ENCODE measurements at places on chromosomes 11 and 22.

DNA sequence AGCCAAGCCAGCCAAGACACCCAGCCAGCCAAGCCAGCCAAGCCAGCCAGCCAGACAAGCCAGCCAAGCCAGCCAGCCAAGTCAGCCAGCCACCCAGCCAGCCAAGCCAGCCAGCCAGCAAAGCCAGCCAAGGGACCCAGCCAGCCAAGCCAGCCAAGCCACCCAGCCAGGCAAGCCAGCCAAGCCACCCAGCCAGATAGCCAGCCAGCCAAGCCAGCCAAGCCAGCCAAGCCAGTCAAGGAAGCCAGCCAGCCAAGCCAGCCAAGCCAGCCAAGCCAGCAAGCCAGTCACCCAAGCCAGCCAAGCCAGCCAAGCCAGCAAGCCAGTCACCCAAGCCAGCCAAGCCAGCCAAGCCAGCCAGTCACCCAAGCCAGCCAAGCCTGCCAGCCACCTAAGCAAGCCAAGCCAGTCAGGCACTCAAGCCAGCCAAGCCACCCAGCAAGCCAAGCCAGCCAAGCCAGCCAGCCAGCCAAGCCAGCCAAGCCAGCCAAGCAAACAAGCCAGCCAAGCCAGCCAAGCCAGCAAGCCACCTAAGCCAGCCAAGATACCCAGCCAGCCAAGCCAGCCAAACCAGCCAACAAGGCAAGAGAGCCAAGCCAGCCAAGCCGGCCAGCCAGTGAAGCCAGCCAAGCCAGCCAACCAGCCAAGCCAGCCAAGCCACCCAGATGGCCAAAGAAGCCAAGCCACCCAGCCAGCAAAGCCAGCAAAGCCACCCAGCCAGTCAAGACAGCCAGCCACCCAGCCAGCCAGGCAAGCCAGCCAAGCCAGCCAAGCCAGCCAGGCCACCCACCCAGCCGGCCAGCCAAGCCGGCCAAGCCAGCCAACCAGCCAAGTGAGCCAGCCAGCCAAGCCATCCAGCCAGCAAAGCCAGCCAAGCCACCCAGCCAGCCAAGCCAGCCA lies 33.3 kb downstream of the CCT8L2 start:
- DNase-seq = no peak

GRCh38 chr11:130674686-130675308 lies 226.4 kb downstream of the ADAMTS15 start:
- no peak for DNase-seq

GRCh38 chr11:12745787-12746186 lies 71.6 kb downstream of the TEAD1 start:
- no peak for DNase-seq

DNA sequence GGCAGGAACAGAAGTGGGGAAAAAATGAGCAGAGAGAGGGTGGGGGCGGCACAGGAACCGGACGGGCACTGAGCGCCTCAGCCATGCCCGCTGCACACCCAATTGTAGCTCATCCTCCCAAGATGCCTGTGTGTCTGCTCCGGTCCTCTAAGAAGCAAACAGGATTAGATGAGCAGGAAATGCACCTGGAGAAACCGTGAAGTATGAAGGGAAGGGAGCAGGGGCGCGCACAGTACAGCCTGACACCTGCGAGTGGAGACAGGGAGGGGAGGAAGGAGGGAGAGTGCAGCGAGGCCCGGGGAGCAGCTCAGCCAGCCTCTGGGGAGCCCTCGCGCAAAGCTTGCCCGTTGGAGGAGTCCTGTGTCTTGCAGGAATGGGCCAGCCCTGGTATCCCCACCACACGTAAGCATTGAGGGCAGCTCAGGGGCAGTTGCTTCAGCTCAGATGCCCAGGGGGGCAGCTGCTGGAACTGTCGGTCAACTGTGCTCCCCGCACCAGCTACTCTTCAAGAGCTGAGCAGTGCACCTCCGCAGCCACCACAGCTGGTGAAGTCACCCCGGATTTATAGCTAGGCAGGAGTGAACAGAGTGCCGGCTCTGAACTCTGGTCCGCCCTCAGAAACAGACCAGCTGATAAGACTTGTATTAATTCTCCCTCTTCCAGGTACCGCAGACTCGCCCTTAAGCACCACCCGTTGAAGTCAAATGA lies 7.0 kb downstream of the DNAJB13 start:
- no peak for DNase-seq

DNA sequence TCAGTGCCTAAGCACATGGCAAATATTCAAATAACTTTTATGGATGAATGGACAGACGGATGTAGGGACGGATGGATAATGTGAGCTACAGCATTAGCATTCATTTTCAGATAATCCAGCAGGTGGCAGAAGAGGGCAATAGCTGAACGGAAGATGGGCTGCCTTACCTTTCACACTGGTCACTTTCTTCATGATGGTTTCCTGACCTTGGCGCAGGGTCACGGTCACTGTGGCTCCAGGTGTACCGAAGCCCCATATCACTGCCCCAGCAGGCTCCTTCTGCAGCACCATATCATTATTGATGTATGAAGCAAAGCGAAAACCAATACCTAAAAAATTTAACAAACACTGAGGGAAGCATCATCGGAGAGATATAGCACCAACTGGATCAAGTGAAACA lies 4.3 kb downstream of the SIAE start:
- peak; percentile 67 for DNase-seq

DNA sequence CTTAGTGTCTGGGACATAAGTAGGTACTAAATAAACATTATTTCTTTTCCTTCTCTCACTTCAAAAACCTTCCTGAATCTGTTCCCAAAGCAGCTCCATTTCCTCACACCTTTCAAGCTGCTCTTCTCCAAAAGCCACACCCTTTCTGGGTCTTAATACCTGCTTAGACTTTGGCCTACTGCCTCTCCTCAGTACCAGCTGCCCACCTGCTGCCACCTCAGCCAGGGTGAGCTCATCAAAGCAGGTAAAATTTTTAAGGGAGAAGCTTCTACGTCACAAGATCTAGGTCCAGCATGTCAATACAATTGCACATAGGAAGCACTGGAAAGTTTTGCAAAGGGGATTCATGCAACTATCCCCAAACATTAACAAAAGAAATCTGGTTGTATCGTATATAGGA lies 108.4 kb downstream of the RPL27A start:
- DNase-seq = no peak

GRCh38 chr11:64970731-64971151 lies 1.2 kb downstream of the MAJIN start:
- DNase-seq = no peak

GRCh38 chr11:120391292-120391691 lies 55.1 kb downstream of the ARHGEF12 start:
- no peak for DNase-seq

- peak; percentile 43 for DNase-seq
Observed at GRCh38 chr22:43481568-43482317, 69.9 kb downstream of the MPPED1 start.

- DNase-seq = no peak
Observed at GRCh38 chr22:32950366-32950765, 107.8 kb downstream of the SYN3 start.

DNA sequence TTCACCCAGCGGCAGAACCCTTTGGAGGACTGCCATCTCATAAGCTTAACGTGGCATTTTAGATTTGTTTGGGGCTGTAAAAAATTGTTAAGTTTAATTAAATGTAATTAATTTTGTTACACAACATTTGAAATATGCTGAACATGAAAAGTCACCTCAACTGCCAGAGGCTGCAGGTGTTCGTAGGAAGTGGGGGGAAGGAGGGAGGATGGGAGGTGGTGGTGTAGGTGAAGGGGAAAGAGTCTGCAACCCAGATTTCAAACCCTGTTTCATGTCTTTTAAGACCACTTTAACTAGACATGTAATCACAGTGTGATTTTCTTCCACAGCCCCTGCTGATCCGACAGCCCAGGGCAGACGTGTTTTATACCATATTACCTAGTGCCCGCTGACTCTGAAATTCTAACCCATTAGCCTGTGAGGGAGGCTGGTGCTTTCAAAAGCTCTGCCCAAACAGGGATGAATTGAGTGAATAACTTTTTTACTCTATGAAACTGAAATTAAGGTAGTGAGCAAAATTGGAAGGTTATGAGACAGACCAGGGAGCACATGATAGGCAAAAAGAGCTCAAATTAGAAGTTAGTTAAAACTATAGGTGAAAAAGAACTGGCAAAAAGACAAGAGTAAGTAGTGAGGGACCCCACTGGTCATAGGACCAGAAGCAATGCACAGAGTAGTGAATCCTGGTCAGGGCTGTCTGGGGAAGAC lies 279.8 kb downstream of the DDX10 start:
- no peak for DNase-seq

- DNase-seq = no peak
Observed at GRCh38 chr11:31780078-31780477, 31.0 kb downstream of the PAX6 start.

GRCh38 chr11:109795234-109795633 lies 298.0 kb upstream of the ZC3H12C start:
- DNase-seq = no peak

DNA sequence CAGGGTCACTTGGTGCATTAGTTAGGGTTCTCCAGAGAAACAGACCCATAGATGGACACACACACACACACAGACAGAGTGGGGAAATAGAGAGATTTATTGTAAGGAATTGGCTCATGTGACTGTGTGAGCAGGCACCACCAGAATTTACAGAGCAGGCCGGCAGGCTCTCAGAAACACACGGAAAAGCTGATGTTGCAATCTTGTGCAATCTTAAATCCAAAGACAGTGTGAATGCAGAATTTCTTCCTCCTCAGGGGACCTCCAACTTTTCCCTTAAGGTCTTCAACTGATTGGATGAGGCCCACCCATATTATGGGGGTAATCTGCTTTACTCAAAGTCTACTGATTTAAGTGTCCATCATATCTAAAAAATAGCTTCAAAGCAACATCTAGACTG lies 49.8 kb downstream of the APIP start:
- DNase-seq = peak; percentile 55

DNA sequence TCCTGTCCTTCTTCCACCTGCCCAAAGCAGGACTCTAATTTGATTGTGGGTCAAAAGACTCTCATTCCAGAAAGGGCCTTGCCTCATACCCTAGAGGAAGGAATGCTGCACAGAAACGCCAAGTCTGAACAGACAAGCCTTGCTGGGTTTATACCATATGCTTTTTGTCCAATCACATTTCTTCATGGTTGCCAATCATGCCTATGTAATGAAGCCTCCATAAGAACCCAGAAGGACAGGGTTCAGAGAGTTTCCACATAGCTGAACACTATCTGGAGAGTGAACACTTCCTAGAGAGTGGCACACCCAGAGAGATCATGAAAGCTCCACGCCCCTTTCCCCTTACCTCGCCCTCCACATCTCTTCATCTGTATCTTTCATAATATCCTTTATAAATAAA lies 4.8 kb upstream of the SAA2 start:
- DNase-seq = no peak

GRCh38 chr11:117456027-117456720 lies 128.5 kb downstream of the CEP164 start:
- no peak for DNase-seq

DNA sequence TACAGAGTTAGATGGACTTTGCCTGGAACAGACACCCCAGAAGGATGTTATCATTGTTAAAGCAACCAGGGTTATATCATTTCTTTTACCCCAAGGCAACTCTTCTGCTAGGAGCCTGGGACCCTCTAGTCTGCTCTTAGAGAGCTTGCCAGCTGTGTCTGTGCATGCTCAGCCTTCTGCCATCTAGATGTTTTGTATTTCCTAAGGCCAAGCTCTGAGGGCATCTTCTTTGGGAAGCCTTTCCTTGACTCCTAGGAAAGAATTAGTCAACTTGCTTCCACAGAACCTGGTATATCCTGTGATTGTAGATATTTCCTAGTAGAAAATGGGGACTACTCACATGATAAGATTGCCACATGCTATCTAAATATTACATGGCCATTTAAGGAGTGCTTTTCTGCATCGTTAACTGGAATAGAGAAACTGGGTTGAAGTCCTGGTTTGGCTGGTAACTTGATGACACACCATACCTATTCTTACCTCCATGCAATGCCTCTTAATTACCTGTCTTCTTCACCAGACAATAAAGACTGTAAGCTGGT lies 87.6 kb downstream of the STIM1 start:
- DNase-seq = peak; percentile 10

- DNase-seq = no peak
Observed at GRCh38 chr11:5486421-5486820, 2.1 kb upstream of the OR52D1 start.

DNA sequence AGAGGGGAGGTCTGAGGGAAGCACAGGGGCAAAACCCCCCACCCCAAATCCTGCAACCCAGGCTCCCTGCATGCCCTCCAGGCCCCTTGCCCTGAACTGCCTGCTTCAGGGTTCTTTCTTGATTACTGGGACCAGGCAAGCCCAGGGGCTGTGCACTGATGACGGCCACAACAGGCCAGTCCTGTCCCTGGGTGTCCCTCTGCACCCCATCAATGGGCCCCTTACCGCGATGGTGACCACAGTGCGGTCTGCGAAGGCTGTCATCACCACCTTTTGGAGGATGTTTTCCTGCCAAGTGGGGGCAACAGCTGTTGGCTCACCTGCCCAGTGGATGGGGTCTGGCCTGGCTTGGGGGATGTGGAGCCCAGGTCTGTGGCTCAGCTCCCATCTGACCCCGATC lies 5.0 kb upstream of the KCNJ11 start:
- DNase-seq = no peak

Measured in suppressor macrophage (primary cell).